ENCODE measurements at places on chromosomes 6 and 20.

DNA sequence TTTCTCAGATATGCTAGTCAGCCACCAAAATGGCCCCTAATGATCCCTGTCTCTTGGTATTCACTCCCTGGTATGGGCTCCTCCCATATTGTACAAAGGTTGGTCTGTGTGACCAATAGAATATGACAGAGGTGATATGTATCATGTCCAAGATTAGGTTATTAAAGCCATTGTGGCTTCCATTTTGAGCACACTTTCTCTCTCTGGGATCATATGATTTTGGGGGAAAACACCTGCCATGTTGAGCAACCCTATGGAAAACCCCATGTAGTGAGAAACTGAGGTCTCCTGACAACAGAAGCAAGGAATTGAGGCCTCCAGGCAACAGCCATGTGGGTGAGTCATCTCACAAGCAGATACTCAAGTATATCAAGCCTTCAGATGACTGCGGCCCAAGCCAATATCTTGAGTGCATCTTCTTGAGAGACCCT, 7.1 kb upstream of the ZNF318 start:
- DNase-seq, result no peak

GRCh38 chr6:148556410-148556809, 190.4 kb upstream of the UST start:
- no peak for DNase-seq

DNA sequence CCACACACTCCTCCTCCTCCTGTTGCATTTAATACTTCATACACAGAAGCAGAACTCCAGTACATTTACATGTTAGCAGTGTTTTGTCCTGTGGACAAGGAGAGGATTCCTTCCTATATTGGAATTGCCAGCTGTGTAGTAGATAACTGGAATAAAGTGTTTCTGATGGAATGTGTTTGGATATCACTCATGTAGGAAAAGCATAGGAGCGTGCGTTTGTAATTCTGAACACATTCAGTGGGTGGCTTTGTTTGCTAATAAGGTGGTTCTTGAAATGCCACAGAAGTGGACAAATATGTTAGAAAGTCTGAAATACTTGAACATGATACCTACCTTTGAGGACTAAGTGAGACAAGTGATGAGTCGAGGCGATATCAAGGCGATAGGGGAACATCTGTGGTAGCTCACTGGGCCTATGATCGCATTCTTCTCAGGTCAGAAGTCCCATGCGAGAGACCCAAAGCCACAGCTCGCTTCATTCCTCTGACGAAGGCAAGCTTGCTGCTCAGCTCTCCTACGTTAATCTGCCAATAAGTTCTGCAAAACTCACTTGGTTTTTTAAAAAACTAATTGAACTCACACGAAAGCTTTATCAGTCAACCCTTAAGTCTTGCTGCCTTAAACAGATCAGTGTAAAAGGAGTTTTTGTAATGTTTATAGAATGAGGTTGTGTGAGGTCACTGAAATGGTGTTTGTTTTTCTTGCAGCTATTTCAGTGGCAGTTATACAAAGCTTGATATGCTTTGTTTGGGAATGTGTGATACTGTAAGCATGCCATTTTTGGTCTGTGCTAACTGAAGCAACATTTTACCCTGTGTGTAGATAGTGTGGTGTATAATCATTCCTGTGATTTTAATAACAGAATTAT, 159.9 kb downstream of the SOX4 start:
- no peak for DNase-seq

DNA sequence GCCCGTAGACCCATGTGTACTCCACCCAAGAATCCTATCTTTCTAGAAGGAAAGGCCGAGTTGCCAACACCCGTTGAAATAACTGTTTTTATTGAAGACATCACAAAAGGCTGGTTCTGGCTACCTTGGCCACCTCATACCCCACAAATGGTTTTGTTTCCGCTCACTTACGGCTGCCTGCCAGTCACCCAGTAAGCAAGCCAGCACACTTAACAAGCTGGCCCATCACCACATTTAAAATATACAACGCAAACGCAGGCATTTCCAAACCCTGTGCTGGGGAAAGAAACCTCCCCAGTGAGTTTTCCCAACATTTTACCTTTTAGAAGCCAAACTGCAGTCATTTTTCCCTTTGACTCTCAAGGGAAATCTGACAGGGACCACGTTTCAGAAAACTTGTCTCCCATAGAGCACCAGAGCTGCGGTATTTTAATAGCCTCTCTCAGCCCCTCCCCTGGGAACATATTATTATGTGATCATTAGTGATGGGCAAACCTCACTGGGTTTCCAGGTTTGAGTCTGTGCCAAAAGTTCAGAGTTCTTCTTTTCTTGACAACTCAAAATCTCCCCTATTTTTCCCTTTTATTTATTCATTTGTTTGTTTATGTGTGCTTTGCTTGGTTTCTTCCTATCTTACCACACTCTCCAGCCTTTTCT, 36.7 kb upstream of the BMP2 start:
- no peak for DNase-seq

DNA sequence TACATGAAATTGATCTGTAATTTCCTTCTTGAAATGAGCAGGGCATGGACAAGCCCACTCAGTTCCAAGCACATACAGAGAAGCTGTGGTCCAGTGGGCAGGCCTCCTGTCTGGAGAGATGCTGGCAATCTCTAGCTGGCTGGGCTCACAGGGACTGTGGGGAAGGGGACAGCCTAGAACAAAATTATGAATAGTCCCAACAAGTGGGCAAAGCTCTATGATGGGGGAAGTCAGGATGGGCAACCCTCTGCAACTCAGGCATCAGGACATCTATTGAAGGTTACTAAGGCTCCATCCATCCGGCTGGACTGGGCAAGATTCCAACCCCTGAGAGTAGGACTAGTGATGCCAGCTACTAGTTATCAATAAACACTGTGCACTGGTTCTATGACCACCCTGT, 40.9 kb downstream of the TRERF1 start:
- DNase-seq, result no peak

DNA sequence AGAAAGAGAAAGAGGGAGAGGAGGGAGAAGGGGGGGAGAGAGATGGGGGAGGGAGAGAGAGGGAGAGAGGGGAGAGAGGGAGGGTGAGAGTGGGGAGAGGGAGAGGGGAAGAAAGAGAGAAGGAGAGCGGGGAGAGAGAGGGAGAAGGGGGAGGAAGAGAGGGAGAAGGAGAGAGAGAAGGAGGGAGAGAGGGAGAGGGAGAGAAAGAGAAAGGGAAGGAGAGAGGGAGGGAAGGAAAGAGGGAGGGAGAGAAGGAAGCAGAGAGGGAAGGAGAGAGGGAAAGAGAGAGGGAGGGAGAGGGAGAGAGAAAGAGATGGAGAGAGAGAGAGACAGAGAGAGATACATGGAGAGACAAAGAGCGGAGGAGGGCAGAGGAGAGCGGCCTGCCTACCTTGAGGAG, 23.8 kb downstream of the GATA5 start:
- no peak for DNase-seq

DNA sequence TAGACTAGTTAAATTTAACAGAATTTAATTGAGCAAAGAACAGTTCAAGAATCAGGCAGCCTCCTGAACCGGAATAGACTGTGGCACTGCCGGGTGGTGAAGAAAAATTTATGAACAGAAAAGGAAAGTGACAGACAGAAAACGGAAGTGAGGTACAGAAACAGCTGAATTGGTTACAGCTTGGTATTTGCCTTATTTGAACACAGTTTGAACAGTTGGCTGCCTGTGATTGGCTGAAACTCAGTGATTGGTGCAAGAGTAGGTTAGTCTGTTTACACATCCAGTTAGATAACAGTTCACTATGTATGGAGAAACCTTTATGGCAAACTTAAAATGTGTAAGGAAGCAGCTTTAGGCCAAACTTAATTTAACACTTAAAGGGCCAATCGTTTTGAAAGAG, 116.0 kb upstream of the CITED2 start:
- DNase-seq, result no peak

- no peak for DNase-seq
Observed at GRCh38 chr6:128519931-128520435, 416 bp downstream of the PTPRK start.

DNA sequence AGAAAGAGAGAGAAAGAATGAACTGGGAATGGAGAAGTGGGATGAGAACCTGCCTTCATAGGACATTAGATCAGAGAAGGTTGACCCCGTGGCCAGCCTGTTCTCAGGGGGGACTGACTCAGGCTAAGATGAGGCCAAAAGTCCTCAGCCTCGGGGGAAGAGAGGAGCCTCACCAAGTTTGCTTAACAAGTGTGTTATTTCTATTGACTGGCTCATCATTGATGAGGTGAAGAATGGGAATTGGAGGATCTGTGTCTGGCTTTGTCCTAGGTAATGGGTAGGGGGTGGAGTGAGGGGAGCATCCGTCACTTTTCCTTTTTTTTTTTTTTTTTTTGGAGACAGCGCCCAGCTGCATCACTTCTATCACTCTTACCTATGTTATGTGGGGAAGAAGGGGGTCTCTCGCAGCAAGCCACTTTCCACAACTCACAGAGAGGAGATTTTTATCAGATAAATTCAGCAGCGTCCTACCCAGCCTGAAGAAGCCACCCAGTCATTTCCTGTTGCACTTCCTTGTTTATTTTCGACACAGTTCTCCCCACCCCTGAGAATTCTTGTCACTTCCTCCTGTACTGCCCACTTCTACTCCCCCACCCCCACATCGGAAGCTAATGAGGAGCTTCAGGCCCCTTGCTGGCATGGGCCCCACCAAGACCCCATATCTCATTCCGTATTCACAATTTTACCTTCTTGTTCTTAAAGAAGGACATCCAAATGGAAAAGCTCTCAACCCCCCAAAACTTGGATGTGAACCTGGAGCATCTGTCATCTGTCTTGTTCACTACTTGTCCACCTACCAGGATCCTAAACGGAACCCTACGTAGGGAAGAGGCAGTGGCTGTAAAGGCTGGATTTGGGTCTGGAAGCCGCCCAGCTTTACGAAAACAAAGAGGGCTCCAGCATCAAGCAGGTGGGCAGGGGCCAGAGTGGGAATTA, 2.8 kb upstream of the RNASET2 start:
- DNase-seq, result no peak

DNA sequence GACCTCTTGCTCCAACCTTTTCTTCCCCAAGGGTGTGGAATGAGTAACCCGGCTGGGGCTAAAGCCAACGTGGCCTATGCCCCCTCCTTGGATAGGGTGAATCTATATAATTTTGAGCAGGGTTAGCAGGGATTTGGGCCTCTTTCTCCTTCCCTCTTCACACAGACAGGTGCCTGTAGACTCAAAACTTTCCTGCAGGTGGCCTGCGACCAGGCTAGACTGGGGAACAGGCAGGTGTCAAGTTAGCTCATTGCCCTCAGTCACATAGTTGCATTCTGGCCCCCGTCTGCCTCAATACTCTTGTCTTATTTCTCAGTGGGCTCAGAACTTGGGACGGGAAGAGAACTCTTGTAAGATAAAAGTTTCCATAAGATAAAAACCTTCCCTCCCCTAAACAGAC, 243.0 kb downstream of the ATXN1 start:
- DNase-seq, result no peak

- no peak for DNase-seq
Observed at GRCh38 chr20:23061734-23062561, 12.5 kb upstream of the THBD start.

DNA sequence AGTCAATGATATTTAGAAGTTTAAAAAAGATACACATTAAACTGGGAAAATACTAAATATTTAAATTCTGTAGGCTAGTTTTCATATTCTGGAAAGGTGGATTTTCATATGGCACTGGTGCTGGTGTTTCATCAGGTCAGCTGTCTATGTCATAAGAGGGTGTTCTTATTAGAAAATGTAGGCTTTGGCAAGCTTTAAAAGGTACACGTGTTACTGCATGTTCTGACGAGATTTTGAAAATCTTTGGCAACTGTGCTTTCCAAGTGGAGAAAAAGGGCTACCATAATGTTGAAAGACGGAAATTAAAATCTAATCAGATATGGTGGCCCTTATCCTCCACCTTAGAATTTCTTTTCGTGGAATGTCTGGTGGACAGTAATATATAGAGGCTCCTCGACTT, 30.0 kb downstream of the SLC22A3 start:
- no peak for DNase-seq

DNA sequence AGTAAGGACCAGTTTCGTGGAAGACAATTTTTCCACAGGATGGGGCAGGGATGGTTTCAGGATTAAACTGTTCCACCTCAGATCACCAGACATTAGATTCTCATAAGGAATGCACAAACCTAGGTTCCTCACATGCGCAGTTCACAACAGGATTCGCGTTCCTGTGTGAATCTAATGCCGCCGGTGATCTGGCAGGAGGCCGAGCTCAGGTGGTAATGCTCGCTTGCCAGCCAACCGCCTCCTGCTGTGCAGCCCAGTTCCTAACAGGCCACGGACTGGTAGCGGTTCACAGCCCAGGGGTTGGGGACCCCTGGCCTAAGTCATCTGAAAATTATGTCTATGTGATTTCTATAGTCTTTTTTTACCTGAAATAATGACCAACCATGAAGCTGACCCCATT, 217.5 kb downstream of the TMEM200A start:
- no peak for DNase-seq

DNA sequence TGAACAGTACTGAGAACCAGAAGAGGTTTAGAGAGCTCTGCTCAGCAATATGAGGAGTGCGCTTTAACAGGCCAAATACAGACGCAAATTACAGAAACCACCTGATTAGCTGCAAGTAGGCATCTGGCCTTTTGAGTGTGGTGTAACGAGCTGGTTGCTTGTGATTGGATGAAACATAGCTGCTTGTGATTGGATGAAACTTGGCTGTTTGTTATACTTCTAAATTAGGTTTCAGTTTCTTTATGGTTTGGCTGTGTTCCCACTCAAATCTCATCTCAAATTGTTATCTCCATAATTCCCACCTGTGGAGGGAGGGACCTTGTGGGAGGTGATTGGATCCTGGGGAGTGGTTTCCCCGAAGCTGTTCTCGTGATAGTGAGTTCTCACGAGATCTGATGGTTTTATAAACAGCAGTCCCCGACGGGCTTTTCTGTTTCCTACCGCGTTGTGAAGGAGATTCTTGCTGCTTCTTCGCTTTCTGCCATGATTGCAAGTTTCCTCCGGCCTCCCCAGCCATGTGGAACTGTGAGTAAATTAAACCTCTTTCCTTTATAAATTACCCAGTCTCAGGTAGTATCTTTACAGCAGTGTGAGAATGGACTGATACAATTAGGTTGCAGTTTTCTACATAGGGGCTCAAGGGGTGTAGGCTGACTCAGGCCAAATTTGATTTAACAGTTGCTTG, 655.9 kb upstream of the MAN1A1 start:
- no peak for DNase-seq

GRCh38 chr6:158649289-158650143, at the start of gene SYTL3:
TSS of gene SYTL3 (plus strand) at chr6:158650054. CDS start at chr6:158663269, 13,215 bp downstream.
- DNase-seq, result no peak

GRCh38 chr6:1589208-1589607, 20.5 kb upstream of the FOXC1 start:
- no peak for DNase-seq

Measured in WERI-Rb-1 (cell line).